ENCODE measurements at places on chromosomes 1 and 21. TPM values are rescaled to one million over a fixed set of nuclear protein-coding genes. Genes with fewer than 3 reads are reported as not detected.

DNA sequence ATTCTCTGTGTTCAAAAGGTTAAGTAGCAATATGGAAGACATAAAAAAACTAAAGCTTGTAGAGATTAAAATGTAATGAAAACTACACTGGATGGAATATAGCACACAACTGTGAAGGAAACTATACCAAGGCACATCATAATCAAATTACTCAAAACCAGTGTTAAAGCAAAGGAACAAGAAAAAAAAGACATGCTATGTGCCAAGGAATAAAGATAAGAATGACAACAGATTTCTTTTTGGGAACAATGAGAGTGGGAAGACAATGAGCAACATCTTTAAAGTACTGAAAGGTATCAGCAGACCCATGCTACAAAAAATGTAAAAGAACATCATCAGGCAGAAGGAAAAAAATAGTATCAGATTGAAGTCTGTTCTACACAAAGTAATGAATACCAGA, 157.8 kb downstream of the VPS13D start:
- DNase-seq, result no peak
- H3K36me3 ChIP-seq, result peaks cover 75% of the 10 kb centered on the region
- no peaks in the 10 kb centered on the region for H3K4me1 ChIP-seq
- no peak overlapping the region for H3K27ac ChIP-seq
- no peak overlapping the region for H3K4me3 ChIP-seq
- H3K27me3 ChIP-seq, result no peaks in the 10 kb centered on the region

- H3K4me3 ChIP-seq, result no peak overlapping the region
- H3K4me1 ChIP-seq, result peaks cover 4% of the 10 kb centered on the region
- H3K27me3 ChIP-seq, result no peaks in the 10 kb centered on the region
- H3K36me3 ChIP-seq, result no peaks in the 10 kb centered on the region
- H3K27ac ChIP-seq, result no peak overlapping the region
Measured at GRCh38 chr1:202599669-202600431, 110.4 kb downstream of the SYT2 start.

GRCh38 chr1:117671781-117672501, 66.1 kb downstream of the TENT5C start:
- peak; percentile 76 for DNase-seq
- no peaks in the 10 kb centered on the region for H3K36me3 ChIP-seq
- no peaks in the 10 kb centered on the region for H3K4me1 ChIP-seq
- H3K4me3 ChIP-seq, result no peak overlapping the region
- no peak overlapping the region for H3K27ac ChIP-seq

- no peaks in the 10 kb centered on the region for H3K27me3 ChIP-seq
- peak overlapping the region; percentile 87 for H3K4me3 ChIP-seq
- peaks cover 34% of the 10 kb centered on the region for H3K4me1 ChIP-seq
- DNase-seq, result no peak
- H3K27ac ChIP-seq, result peak overlapping the region; percentile 75
Measured at GRCh38 chr1:1614204-1614953, 921 bp upstream of the MIB2 start.

- H3K4me3 ChIP-seq, result no peak overlapping the region
- no peaks in the 10 kb centered on the region for H3K27me3 ChIP-seq
- no peak for DNase-seq
- H3K36me3 ChIP-seq, result peaks cover 3% of the 10 kb centered on the region
- peaks cover 6% of the 10 kb centered on the region for H3K4me1 ChIP-seq
Measured at GRCh38 chr1:92085727-92086126, 5.6 kb downstream of the BTBD8 start.

Gene EXO1
- 3.4 TPM for total RNA-seq
